CD4-positive, alpha-beta T cell treated with Interleukin-12 subunit alpha and Interleukin-12 subunit beta, for 1 hour (primary cell): ENCODE measurements at places on chromosomes 7 and 10.
A peak's percentile ranks its signal among the peaks of the same experiment; 100 is the strongest.

GRCh38 chr7:351681-352480 lies 61.9 kb downstream of the FOXL3 start:
- DNase-seq, result peak; percentile 64

GRCh38 chr7:68770649-68771048 lies 827.6 kb upstream of the AUTS2 start:
- no peak for DNase-seq

GRCh38 chr10:5684318-5684970 lies at the start of gene TASOR2:
Gene TASOR2, plus strand, starts transcription at chr10:5684838. Its CDS starts 35,805 bp downstream, at chr10:5720643.
- peak; percentile 98 for DNase-seq

GRCh38 chr10:14648005-14648765 lies 126.5 kb downstream of the FAM107B start:
- peak; percentile 88 for DNase-seq

DNA sequence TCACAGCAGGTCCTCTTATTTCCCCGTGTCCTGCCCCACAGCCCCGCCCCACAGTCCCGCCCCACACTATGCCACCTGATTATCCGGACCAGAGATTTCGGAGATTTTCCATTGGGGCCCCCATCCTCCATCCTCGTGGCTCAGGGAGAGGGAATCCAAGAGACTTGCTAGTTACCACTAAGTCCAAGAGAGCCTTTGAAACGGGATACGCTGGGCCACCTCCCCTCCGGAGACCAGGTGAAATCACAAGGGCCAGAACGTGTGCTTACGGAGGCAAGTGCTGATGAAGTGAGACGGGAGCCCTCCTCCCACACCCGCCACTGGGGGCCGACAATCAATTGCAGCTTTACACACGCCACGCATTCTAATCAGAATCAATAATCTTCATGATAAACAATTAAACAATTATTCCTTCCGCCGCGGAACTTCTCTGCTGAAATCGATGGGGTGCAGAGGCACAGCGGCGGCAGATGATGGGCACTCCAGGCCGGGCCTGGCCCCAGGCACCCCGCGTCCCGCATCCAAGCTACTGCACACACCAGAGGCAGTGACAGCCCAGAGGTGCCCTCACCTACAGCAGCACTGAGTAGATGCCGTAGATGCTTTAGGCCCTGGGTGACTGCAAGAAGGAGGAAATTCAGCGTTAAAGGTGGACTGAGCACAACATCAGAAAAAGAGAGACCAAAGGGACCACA lies 534.0 kb upstream of the FOXK1 start:
- no peak for DNase-seq

DNA sequence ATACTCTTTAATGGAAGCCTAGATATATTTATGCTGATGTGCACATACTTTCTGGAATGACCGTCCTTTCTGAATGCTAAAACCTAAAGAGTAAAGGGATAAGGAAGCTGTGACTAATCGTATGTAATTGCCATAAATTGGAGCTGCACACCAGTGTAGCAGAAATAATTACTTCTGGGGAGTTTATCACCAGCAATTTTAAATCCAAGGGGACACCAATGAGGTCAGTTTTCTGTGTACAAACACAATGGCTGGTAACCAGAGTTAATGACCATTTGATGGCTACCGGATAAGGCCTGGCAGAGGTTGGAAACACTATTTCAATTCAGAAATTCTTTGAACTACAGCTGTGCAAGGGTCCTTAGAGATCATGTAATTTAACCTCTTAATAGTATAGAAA lies 670.1 kb downstream of the REEP3 start:
- no peak for DNase-seq
